ENCODE measurements at places on chromosomes 1 and 21. TPM values are rescaled to one million over a fixed set of nuclear protein-coding genes. Genes with fewer than 3 reads are reported as not detected.

- DNase-seq: no peak
Observed at GRCh38 chr1:78547081-78547480, 56.3 kb downstream of the PTGFR start.

GRCh38 chr1:17933501-17933900 lies 174.1 kb upstream of the IGSF21 start:
- no peak for DNase-seq

- DNase-seq: no peak
Observed at GRCh38 chr1:57400048-57400447, 23.8 kb downstream of the DAB1 start.

DNA sequence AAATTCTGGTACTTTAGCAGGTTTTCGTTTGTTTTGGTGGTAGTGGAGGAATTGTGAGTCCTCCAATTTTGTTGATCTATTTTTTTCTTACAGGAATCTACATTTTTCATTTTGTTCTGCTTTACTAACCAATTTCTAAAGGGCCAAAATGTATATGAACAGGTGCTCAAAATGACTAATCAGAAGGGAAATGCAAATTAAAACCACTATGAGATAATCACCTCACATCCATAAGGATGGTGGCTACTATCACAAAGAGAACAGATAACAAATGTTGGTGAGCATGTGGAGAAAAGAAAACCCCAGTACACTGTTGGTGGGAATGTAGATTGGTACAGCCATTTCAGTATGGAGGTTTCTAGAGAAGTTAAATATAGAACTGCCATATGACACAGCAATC lies 134.2 kb downstream of the LMO4 start:
- no peak for DNase-seq

Gene OXCT2
- 2.9 TPM for total RNA-seq

DNA sequence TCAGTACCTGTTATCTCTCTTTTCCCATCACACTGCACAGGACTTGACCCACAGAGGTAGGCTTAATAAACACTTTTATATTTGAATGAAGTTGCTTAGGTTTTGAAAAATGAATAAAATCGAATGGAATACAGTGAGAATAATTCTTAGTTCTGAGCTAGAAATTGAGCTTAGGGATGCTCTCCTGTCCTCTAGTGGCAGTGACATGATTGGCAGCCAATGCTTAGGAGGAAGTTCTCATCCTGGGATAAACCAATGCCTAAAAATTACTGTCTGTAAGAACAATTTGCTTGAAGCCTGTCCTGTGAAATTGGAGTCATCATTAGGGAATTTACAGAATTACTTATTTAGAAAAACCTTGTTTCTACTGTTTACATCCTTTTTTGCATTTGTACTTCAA lies 21.3 kb upstream of the CYP4X1 start:
- no peak for DNase-seq

All from Daoy (cell line).